Stimulated activated CD8-positive, alpha-beta memory T cell treated with anti-CD3 and anti-CD28 coated beads, Interleukin-2, amount 100 ng/mL, for 1 hour (primary cell): ENCODE measurements at places on chromosomes 1 and 21.

- DNase-seq: no peak
Measured at GRCh38 chr1:42211224-42211623, 46.7 kb upstream of the GUCA2A start.

DNA sequence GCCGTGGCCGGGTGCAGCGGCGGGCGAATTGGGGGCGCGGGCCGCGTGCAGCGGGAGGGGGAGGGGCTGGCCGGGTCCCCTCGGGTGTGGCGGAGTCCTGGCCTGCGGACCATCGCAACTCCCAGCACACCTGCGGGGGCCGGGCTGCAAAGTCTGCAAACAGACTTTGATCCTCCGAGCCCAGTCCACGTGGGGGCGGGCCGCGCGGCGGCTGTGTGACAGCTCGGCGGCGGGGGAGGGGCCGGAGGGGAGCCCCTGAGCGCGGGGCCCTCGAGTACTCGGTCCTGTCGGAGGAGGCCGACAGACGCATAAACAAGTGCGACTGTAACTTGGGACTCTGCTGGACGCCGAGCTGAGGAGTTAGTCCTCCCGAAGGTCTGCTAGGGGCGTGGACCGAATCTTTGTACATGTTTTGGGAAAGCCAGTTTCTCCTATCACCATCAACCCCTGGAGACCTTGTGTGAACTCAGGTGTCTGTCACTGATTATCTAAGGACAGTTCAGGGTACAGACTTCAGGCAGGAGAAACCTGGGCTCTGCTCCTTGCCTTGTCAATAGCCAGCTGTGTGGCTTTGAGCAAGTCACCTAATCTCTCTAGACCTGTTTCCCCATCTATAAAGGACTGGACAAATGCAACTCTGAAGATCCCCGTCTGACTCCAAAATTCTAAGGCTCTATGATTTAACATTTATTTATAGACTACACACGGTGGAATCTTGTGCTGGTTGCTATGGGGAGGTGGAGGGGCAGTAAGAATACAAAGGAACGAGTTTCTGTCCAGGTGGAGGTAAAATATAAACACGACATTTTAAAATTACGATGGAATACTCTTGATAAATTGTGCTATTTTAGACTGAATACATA, 710 bp upstream of the SLC30A1 start:
- DNase-seq: no peak

DNA sequence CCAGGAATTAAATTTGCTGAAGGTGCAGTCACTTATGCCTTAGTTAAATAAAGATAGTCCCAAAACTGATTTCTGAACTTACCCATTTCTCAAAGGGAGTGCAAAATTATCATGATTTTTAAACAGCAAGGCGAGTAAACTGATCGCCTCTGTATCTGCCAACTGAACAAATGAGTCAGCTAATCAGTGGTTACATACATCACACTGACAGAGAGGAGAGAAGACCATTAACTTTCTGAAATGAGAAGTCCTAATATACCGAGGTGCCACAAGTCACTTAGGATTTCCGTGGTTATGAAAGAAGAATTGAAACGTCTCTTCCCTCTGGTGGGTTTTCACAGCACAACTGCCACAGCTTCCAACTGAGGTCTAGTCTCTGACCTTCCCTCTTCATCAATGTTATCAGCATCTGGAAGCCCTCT, 400.7 kb downstream of the SMYD3 start:
- no peak for DNase-seq

- DNase-seq: no peak
Measured at GRCh38 chr1:34275150-34275549, 98.4 kb downstream of the C1orf94 start.

- peak; percentile 49 for DNase-seq
Measured at GRCh38 chr21:42593007-42593814, 60.2 kb upstream of the PDE9A start.
